ENCODE measurements at places on chromosomes 2 and 18. TPM values are rescaled to one million over a fixed set of nuclear protein-coding genes. Genes with fewer than 3 reads are reported as not detected.

DNA sequence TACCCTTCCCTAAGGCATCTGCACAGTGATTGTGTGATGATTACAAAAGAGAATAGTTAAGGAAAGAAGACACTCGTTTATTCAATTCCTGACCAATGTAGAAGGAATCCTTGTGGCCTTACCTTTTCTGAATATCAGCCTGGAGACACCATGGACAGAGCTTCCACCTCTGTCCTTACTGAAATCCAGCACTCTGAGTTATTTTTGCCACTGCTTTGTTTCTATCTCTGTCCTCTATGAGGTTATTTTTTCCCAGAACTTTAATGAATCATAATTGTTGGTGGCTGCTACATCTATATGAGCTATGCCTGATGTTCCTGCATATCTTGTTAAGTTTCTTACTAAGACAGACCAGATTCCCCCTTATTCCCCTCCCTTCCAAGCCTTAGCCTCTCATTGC is 275.1 kb downstream of the SETBP1 start:
- no peak for DNase-seq

- DNase-seq = no peak
Observed at GRCh38 chr2:33223856-33224255, 252.6 kb upstream of the RASGRP3 start.

AKAIN1 gene
- not detected for polyA plus RNA-seq

RAX gene
- not detected for polyA plus RNA-seq

RUFY4 gene
- 0.23 TPM for polyA plus RNA-seq

All from renal cortex interstitium (tissue), 15 donors.